ENCODE measurements at places on chromosomes 7 and 10.

- no peaks in the 10 kb centered on the region for H3K36me3 ChIP-seq
- no peak overlapping the region for H3K4me3 ChIP-seq
- H3K4me1 ChIP-seq = no peaks in the 10 kb centered on the region
These were observed 9.1 kb upstream of the CSGALNACT2 start for GRCh38 chr10:43128958-43129706.

GRCh38 chr10:126928274-126928673 is 23.0 kb downstream of the DOCK1 start:
- H3K27ac ChIP-seq = no peak overlapping the region
- no peaks in the 10 kb centered on the region for H3K36me3 ChIP-seq
- no peak overlapping the region for H3K4me3 ChIP-seq
- no peaks in the 10 kb centered on the region for H3K27me3 ChIP-seq
- no peak for DNase-seq

DNA sequence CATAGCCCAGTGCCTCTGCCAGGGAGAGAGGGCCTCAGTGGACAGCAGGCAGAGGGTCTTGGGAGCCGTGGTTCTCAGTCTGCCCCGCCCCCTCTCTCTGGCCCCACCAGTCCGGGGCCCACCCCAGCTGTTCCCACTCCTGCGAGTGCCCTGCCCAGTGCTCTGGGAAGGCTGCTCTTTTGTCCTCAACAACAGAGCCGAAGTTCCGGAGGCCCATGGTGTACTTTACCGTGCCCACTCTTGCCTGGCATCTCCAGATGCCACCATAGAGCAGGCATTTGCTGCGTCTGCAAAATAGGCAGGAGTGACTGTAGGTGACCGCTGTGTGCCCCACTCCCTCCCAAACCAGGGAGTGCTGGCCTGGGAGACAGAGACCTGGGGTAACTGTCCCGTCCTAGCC is 29.3 kb upstream of the PCBD1 start:
- H3K27ac ChIP-seq = no peak overlapping the region
- no peaks in the 10 kb centered on the region for H3K27me3 ChIP-seq
- no peak for DNase-seq
- H3K36me3 ChIP-seq = no peaks in the 10 kb centered on the region

- no peak overlapping the region for H3K4me3 ChIP-seq
- no peaks in the 10 kb centered on the region for H3K27me3 ChIP-seq
- no peaks in the 10 kb centered on the region for H3K4me1 ChIP-seq
- no peaks in the 10 kb centered on the region for H3K36me3 ChIP-seq
- no peak overlapping the region for H3K27ac ChIP-seq
These were observed 65.3 kb downstream of the OR13A1 start for GRCh38 chr10:45249978-45250693.

DNA sequence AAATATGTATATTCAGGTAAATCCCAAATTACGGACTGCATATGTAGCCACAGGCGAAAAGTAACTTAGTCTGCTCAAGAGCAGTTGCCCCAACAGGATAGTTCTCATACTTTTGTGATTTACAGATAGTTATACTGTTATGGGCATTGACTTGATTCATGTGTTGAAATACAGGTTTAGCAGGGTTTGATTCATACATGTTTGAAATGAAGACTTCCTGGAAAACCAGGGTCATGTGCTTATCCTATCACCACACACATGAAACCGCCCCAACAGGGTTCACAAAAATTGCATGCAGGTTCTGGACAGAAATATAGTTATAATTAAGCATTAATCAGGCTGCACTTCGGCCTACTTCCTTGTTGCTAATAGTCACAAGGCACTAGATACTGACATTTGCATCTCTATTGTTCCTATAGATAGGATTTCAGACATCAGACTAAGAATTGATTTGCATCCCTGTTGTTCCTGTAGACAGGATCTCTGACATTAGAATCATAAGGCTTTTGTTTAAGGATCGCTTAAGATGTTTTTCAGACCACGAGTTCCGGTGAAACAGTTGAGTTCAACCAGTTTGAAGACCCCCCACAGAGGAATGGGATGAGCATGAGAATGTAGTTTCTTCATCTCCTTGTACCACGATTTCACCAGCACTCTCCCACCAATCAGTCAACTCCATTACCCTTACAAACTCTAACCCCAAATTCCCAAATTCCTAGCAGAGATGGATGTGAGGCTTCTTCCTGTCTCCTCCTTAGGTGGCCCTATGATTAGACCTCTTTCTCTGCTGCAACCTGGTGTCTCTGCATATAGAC is 2.0 kb upstream of the ZNF398 start:
- H3K27me3 ChIP-seq = no peaks in the 10 kb centered on the region
- H3K36me3 ChIP-seq = no peaks in the 10 kb centered on the region
- H3K4me1 ChIP-seq = no peaks in the 10 kb centered on the region
- H3K4me3 ChIP-seq = no peak overlapping the region

DNA sequence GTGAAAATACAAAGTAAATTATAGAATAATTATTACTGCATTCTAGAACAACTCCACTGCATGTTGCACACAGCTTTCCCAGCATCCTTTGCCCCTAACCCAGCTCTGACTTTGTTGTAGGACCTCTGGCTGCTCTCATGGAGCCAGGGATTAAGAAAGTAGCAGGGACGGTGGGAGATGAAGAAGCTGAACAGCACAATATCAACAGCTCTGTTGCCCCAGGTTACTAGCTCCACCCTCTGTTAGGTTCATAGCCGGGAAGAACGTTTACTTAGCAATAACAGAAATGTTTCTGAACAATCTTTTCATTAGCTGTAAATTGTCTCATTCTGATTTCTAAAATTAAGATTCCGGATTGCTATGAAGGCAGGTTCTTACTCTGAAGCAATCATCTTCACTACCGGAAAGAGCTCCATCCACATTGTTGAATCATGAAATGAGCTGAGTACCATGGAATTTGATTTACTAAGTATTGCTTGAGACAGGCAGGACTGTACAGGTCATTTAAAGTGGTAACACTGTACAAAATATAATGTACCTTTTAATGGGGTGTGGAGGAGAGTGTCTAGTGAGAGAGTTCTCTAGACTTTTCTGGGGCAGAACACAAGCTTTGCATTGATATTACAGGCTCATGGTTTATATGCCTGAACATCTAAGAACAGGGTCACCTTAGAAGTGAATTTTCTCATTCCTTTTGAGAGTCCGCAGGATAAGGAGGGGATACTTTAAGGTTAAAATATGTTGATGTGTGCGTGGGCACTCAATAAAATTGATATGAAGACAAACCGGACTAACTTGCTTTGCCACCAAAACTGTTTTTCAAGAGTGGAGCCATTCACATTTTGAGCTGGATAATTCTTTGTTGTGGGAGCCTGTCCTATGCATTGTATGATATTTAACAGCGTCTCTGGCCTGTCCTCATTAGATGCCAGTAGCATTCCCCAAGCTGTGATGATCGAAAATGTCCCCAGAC is 20.8 kb upstream of the RAB18 start:
- H3K4me1 ChIP-seq = no peaks in the 10 kb centered on the region
- H3K27ac ChIP-seq = peak overlapping the region; percentile 47
- no peaks in the 10 kb centered on the region for H3K27me3 ChIP-seq
- no peak for DNase-seq
- H3K4me3 ChIP-seq = peak overlapping the region; percentile 8

DNA sequence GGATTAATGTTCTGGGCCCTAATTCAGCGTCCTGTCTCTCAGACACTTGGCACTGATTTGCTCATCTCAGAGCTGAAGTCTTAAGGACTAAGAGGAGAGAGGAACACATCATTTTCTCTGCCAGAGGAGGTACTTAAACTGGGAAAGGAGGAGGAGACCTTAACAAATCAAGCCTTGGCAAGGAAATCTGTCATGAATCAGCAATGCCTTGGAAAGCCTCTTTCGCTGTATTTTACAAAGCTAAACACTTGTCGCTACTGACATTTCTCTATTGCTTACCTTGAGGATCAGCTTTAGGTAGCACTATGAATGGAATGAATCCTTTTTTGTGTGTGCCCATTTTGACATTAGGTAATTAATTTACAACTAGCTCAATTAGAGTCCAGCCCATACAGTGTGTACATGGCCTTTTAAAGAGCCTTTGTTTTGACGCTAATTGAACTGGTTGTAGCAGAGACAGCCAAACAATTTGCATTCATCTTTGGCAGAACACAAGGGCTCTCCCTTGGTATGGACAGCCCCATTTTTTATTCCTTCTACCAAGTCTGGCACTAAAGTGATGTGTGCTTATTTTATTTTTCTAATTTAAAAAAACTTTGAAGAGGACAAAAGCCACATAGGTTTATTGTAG is 37.4 kb downstream of the AUTS2 start:
- H3K4me3 ChIP-seq = no peak overlapping the region
- no peaks in the 10 kb centered on the region for H3K27me3 ChIP-seq
- no peak for DNase-seq
- no peaks in the 10 kb centered on the region for H3K36me3 ChIP-seq
- no peak overlapping the region for H3K27ac ChIP-seq
- H3K4me1 ChIP-seq = no peaks in the 10 kb centered on the region

DNA sequence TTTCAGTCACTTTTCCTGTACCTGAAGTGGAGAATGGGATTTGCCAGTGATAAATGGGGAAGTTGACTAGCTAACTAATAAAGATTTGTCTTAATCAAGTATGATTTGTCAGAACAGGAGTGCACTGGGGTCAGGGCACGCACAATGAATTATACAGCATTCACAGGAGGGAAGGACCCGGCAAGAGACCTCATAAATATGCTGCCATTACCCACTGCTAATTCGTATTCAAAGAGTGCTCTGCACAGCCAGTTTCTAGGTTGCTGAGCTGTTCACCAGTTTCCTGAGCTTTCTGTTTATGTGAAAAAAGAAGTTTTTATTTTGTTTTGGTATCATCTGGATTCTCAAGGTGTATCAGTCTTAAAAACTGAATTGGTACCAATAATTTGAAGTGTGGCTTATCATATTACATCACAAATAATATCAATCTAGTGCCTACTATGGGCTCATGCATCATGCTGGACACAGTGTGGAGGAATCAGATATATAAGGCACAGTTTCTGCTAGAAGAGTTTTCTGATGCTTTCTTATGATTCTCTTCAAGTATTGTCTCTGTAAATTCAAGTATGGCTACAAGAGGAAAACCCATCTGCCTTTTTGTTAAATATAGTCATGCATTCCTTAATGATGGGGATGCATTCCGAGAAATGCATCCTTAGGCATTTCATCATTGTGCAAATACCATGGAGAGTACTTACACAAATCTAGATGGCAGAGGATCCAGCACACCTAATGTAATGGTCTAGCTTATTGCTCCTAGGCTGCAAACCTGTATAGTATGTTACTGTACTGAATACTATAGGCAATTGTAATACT is 202.2 kb downstream of the VTI1A start:
- H3K27ac ChIP-seq = no peak overlapping the region
- H3K36me3 ChIP-seq = no peaks in the 10 kb centered on the region
- H3K4me3 ChIP-seq = no peak overlapping the region
- no peak for DNase-seq

DNA sequence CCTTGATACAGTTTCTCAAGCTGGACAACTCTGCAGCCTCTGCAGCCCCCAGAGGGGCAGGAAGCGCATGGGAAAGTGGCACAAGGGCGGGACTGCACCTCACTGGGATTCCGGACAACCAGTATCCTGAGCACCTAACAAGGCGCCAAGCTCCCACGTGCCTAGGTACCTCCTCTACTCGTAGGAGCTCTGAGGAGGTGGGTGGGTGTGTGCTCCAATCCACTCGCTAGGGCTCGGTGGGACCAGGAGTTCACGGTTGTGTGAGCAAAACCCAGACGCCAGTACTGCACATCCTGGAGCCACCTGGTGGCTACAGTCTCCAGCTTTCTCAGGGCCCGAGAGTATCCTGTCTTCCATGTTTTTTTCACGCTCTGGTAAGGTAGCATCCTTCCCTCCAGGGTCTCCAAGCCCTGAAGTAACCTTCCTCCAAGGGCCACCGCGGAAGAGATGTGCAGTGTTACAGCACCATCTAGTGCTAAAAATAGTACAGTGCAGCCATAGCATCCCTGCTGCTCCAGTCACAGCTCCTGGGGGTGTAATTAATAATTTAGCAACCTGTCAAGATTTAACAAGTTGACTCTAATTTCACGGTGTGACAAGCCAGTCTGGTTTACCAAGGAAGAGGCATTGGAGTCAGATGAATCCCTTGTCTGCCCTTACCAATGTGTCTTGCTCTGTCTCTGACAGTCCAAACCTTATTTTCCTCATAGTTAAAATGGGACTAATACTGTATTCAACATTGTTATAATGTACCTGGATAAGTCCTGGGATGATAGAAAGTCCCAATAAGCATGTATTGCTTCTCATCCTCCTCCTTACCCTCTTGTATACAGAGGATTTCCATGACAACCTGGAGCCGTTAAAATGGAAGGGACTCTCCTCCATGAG is 70.4 kb downstream of the HERPUD2 start:
- no peaks in the 10 kb centered on the region for H3K4me1 ChIP-seq
- DNase-seq = no peak
- no peaks in the 10 kb centered on the region for H3K27me3 ChIP-seq
- H3K27ac ChIP-seq = no peak overlapping the region
- H3K36me3 ChIP-seq = no peaks in the 10 kb centered on the region

GRCh38 chr7:124310934-124311390 is 278.1 kb upstream of the TMEM229A start:
- DNase-seq = no peak
- no peaks in the 10 kb centered on the region for H3K36me3 ChIP-seq
- H3K27ac ChIP-seq = no peak overlapping the region
- H3K4me1 ChIP-seq = no peaks in the 10 kb centered on the region
- no peak overlapping the region for H3K4me3 ChIP-seq
- H3K27me3 ChIP-seq = no peaks in the 10 kb centered on the region

DNA sequence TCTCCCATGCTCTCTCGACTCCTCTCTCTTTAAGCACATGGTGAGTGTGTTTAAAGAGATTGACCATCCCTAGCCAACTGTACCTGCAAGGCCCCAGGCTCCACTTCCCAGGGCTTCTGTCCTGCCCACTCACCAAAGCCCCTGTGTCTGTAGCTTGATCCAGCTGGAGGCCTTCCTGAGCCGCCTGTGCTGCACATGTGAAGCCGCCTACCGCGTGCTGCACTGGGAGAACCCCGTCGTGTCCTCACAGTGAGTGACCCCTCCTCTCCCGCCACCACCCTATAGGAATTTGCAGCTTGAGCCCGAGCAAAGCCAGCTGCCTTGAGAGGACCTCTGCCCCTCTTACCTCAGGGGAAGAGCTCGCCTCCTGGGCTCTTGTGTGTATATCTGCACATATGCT is 11.2 kb downstream of the ZFYVE27 start:
- H3K27ac ChIP-seq = no peak overlapping the region
- DNase-seq = no peak
- no peak overlapping the region for H3K4me3 ChIP-seq

DNA sequence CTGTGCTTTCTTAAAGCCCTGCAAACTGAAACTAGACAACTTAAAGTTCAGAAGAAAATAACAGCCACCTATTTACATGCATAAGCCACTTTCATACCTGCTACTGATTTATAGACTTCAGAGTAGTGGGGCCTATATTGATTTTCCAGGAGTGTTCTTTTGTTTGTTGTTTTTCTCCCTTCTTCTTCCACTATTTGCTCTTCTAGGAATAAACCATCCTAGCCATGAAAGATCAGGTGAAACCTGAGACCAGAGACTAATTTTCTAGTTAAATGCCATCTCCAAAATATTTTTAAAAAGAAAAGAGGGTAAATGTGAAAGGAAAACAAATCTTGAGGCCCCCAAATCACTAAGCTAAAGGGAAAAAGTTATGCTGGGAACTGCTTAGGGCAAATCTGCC is 72.4 kb upstream of the C1GALT1 start:
- H3K36me3 ChIP-seq = no peaks in the 10 kb centered on the region
- H3K4me1 ChIP-seq = no peaks in the 10 kb centered on the region
- no peak for DNase-seq
- H3K4me3 ChIP-seq = no peak overlapping the region
- no peaks in the 10 kb centered on the region for H3K27me3 ChIP-seq
